ENCODE measurements at places on chromosomes 1 and 21.

DNA sequence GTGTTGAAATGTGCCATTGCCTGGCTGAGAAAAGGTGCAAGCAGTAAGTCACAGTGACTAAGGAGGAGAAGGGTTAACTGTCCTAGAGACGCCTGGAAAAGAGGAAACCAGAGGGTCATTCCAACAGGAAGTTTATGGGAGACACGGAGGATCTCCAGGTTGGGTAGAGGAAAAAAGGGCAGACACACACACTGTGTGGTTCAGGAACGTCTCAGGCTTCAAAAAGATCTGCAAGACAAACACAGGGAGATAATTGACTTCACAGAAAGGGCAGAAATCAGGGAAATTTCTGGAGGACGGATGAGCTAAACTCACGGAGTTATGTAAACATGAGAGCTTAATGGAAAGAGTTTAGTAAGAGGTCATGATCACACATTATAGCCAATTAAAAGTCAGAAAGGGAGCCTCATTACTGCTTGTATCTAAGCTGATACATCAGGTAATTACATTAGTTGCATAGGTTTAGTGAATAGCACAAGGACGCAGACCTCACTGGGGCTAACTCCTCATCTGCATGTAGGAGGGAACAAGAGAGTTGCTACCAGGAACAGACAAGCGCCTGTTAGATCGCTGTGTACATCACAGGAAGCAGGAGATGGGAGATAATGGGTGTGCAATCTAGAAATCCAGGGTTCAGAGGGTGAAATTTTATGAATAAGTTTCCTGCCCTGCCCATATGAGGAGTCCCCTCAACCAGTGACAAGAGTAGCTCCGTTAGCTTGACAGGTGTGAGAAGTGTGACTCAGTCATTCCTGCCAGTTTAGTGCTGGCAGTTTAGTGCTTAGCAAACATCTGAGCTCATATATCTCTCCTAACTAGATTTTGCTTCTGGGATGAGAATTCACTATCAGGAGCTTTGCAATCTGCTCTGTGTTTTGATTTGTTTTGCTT lies 96.6 kb upstream of the TNR start:
- DNase-seq, result no peak

GRCh38 chr1:151519667-151520066 lies 8.5 kb downstream of the CGN start:
- no peak for DNase-seq

DNA sequence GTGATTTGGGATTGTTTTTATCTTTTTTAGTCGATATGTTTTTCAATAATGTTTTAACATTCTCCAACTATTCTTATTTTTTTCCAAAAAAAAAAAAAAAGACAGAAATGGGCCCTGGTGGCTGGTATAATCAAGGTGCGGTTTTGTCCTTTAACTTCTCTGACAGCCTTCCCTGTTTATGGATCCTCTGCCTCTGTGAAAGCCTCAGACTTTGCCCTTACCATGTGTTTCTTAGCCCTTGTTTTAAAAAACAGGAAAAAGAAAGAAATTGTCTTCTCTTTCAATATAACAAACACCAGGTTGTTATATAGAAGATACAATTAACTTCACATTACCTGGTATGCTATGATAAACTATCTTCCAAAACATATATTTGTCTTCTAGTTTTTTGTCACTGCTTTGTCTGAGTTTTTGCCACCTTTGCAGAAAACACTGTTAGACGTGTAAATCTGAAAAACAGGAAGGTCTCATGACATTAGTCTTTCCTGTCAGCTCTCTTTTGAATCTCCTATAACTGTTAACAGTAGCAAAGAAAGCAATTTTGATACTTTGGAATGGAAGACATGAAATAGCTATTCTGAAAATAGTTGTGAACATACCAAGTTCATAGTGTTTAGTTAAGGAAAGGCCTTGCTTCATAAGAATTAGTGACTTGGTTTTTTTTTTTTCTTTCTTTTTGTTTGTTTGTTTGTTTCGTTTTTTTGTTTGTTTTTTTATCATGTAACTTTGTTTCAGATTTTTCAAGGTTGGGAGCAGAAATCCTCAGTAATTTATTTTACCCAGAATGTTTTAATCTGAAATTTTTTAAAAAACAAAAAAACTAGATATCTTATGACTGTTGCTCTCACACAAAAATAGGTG lies 31.7 kb upstream of the CACYBP start:
- no peak for DNase-seq

DNA sequence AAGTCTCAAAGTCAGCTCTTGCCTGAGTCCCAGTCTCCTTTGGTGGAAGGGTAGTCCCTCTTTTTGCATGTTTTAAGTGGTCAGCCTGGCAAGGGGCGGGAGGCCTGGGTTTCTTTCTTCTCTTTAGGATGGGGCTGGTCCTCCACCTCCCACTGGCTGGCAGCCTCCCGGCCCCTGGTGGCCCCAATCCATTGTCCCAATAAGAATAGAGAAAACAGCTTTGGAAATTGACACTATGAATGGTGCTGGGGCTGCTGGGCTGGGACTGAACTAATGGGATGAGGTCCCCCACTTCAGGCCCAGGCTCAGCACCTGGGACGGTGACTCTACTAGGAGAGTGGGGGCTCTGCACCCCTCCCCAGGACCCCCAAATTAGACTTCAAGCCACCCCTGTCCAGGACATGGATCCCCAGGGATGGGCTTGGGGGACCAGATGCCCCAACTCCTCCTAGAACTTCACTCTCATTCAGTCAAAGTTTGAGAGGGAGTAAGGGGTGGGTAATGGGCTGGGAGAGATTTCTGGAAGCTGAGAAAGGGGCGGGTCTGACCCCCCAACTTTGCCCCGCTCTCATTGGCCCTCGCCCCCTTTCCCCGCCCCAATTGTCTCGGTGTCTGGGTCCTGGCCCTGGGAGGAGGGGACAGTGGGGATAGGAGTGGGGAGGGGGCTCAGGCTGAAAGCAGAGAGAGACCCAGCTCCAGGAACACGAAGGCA lies 18.2 kb downstream of the SLC27A3 start:
- DNase-seq, result no peak

GRCh38 chr1:4088676-4089075 lies 188.6 kb upstream of the C1orf174 start:
- no peak for DNase-seq

All from stimulated activated CD4-positive, alpha-beta T cell treated with anti-CD3 and anti-CD28 coated beads, TNF-alpha, amount 100 ng/mL, for 4 hours (primary cell).